ENCODE measurements at places on chromosomes 13 and 19.
A peak's percentile ranks its signal among the peaks of the same experiment; 100 is the strongest.

DNA sequence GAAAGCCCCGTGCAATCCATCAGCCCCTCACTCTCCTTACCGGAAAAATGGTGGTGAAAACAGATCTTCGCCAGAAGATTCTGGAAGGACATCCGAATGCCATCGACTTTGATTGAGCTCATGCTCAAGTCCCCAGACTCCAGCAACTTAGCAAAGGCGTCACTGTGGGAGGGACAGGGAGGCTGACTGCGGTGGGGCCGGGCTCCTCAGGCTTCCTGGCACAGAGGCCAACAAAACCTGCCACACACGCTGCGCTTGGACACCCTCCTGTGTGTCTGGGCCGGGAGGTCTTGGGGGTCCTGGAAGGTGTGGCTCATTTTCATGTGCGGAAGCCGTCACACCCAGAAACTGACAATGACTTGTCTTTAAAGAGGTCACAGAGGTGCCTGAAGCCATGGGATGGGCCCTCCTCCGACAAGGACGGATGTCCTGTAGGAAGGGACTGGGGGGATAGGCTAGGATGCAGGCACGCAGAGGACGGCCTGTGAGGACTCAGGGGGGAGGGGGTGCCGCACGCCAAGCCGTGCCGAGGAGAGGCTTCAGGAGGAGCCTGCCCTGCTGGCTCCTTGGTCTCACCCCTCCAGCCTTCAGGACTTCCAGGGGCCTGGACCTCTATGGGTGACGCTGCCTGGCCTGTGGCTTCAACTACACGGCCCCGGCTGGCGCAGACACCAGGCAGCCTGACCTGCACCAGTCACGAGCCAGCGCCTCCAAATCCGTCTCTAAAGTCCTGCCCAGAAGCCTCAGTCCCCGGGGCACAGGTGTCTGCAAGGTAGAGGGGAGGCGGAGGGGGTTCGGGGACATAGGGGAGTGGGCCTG, 12.5 kb downstream of the IZUMO4 start:
- DNase-seq, result no peak

GRCh38 chr13:111323950-111324651, 3.7 kb downstream of the TEX29 start:
- no peak for DNase-seq

- DNase-seq, result peak; percentile 54
These were observed 407 bp downstream of the RAB3A start for GRCh38 chr19:18203408-18203862.

- no peak for DNase-seq
These were observed 1.2 kb downstream of the ZNF784 start for GRCh38 chr19:55623130-55623529.

DNA sequence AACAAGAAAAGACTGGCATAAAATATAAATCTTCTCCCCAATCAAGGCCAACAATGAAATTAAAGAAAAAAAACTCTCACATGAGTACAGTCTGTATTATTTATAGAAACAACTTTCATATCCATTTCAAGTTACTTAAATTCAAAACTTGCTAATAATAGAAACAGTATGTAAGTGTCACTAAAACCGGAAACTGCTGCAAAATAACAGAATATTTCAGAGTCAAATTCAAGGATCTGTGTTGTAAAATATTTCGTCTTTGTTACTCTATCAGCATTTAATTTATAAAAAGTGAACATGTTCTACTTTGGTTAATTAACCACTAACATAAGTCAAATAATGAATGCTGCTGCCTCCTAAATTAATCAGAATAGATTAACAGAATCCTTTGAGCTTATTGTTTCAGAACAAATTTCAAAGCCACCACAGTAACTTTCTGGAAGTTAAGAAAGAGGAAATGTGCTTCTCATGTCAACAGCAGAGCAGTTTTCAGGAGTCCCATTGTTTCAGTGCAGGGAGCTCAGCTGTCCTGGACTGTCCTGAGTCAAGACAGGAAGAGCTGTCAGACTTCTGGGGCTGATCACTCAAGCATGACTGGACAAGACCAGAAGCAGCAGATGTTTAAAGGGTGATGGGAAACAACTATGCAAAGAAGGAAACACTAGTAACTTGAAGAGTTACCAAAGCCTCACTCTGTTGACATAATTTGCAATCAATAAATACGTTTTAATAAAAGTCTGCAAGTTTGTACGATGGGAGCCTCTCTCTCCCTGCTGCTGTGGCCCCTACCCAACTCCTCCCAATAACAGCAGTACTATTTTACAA, 76.9 kb downstream of the FOXO1 start:
- peak; percentile 64 for DNase-seq

DNA sequence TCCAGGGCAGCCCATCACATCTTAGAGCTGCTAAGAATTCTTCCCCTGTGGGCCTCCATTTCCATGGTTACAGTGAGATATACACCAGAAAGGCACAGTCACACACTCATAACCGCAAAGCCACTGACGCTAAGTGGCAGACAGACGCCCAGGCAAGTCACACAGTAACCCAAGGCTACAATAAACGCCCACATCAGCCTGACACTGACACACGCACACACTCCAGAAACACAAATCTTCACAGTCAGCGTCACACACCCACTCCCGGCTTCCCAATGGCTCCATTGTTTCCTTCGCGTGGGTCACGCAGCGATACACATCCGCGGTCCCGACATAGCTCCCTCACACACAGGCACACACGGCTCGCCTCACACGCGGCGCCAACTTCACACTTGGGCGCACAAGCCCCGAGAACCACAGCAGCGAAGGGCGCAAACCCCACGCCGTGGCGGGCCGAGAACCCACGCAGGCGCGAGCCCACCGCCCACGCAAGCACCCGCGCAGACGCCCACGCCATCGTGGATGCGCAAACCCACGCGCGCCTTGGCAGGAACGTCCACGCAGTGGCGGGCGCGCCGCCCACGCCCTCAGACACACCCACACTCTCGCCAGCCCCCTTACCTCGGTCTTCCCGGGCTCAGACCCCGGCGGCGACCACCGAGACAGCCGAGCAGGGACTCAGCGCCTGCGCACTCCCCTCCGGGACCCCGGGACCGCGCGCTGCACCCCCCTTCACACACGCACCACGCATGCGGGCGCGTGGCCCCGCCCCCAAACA, at the start of gene ZNF667:
Gene ZNF667, minus strand, starts transcription at position 695 of the 778 bp plus-strand sequence. CDS start 14,975 bp downstream, outside the sequence.
- peak; percentile 69 for DNase-seq

- DNase-seq, result no peak
These were observed 299.5 kb downstream of the NALCN start for GRCh38 chr13:101116826-101117225.

DNA sequence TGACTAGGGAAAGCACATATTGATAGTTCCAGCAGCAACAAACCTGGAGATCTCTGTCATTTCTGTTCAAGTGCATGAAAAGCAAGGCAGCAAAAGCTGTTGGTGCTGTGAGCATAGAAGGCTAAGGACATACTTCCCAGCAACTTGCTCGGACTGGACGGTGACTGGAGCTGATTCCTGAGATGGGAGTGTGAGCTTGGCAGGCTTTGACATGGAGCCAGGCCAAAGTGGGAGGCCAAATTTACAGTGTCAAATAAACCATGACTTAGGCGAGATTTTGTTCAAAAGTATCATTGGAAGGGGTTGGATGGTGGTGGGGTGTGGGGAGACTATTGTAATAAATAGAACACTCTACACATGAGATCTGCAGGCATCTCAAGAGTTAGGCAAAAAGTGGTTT, 5.9 kb upstream of the ARGLU1 start:
- no peak for DNase-seq

DNA sequence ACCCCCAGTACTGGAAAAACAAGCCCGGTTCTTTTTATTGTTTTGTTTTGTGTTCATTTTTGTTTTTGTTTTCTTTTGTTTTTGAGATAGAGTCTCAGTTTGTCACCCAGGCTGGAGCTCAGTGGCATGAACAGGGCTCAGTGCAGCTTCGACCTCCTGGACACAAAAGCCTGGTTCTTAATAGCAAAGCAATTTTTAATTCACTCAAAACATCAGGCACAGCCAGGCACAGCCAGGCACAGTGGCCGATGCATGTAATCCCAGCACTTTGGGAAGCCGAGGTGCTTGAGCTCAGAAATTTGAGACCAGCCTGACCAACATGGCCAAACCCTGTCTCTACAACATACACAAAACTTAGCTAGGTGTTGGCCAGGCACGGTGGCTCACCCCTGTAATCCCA, 30.7 kb downstream of the INSR start:
- no peak for DNase-seq

GRCh38 chr13:111491659-111492058, 171.2 kb downstream of the TEX29 start:
- no peak for DNase-seq

GRCh38 chr19:38710928-38711725, 33.1 kb downstream of the CAPN12 start:
- DNase-seq, result no peak

DNA sequence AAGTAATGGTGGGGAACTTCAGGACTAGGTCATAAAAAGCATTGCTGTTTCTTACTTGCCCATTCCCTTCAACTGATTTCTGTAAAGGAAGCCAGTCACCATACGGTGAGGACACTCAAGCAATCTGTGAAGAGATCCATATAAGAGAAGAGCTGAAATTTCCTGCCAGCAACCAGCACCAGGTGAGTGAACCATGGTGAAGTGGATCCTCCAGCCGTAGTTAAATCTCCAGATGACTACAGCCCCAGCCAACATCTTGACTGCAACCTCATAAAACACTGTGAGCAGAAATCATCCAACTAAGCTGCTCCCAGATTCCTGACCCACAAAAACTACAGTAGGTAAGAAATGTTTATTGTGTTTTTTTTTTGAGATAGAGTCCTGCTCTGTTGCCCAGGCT, 3.8 kb upstream of the SLC6A16 start:
- DNase-seq, result no peak

GRCh38 chr19:11944656-11945055, 19.7 kb downstream of the ZNF700 start:
- DNase-seq, result no peak

- DNase-seq, result no peak
These were observed 943.0 kb upstream of the PCDH9 start for GRCh38 chr13:68173111-68173510.

DNA sequence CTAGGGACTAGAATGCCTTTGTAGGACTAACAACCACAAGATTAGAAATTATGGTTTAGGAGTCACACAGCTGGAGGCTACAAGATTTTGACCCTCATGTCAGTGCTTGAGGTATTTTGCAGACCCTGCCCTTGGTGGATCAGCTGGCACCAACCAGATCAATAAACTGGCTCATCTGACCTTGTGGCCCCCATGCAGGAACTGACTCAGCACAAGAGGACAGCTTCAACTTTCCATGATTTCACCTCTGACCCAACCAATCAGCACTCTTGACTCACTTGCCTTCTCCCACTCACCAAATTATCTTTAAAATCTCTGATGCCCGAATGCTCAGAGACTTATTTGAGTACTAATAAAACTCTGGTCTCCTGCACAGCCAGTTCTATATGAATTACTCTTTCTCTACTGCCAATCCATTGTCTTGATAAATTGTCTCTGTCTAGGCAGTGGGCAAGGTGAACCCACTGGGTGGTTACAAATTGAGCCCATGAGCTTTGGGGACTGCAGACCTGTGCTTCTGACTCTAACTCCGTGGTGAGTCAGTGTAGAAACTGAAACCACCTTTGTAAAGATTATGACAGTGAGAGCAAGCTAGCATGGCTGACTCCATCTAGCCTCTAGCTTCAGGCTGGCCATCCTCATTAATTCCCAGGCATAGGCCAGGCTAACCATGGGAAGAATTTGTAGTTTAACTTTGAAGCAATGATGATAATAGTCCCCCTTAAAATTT, 33.9 kb upstream of the CEACAM8 start:
- no peak for DNase-seq

DNA sequence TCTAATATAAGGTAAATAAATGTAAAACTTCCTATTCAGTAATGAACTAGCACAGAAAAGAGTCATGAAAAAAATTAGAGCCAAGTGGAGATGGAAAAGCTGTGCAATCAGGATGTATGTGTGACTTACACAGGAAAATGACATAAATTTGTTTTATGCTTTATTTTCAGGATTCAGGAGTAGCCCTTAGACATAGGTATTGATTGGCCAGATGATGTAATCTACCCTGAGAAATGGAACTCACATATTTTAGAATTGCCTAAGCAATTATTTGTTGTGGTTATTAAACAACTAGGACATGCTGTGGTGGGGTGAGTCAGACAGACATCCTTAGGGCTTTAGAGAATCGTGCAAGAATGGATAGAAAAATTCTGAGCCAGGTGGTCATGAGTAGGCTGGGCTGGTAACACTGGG, 110.6 kb downstream of the PCDH9 start:
- no peak for DNase-seq

GRCh38 chr19:30682999-30683536, 310.9 kb downstream of the ZNF536 start:
- peak; percentile 23 for DNase-seq

DNA sequence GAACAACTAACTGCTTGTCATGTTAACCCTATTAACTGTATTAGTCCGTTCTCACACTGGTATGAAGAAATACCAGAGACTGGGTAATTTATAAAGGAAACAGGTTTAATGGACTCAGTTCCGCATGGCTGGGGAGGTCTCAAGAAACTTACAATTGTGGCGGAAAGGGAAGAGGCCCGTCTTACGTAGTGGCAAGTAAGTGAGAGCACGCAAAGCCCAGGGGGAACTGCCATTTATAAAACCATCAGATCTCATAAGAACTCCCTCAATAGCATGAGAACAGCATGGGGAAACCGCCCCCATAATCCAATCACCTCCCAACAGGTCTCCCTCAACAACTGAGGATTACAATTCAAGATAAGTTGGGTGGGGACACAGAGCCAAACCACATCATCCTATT, 34.7 kb downstream of the PHF11 start:
- peak; percentile 25 for DNase-seq

GRCh38 chr13:42984691-42985090, 7.3 kb downstream of the EPSTI1 start:
- no peak for DNase-seq

- DNase-seq, result no peak
These were observed 49.9 kb upstream of the MEDAG start for GRCh38 chr13:30856005-30856790.

DNA sequence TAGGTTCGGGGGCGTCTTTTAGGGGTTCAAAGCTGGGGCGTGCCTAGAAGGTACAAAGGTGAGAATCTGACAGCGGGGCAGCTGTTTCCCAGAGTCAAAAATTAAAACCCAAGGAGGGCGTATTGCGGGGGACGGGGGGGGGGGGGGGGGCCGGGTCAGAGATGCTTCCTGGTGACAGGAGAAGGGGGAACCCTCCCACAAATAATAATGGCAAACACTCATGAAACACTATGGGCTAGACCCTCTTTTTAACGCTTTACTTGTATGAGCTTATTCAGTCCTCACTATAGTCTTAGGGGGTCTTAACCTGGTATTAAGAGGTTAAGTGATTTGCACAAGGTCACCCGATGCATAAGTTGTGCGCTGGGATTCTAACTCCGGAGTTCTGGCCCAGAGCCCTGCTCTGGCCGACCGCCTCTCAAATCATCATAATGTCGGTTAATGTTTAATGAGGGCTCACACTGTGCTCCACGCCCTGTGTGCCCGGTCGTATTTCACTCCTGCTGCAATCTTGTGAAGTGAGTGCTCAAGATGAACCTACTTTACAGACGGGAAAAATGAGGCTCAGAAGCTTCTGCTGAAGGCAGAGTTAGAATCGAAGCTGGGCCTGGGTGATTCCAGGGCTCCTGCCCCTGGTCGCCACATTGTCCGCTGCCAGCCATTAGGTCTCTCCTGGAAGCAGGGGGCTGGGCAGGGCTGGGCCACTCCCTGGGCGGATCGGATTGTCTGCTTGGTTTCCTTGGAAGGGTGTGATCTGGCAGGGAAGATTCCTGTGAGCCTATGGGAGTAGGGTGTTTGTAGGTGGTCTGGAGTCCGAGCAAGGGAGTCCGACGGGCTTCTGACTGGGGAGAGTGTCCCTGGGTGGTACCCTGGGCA, 964 bp downstream of the PAK4 start:
- no peak for DNase-seq
